Astrocyte of the cerebellum (primary cell): ENCODE measurements at places on chromosomes 12 and 14.

DNA sequence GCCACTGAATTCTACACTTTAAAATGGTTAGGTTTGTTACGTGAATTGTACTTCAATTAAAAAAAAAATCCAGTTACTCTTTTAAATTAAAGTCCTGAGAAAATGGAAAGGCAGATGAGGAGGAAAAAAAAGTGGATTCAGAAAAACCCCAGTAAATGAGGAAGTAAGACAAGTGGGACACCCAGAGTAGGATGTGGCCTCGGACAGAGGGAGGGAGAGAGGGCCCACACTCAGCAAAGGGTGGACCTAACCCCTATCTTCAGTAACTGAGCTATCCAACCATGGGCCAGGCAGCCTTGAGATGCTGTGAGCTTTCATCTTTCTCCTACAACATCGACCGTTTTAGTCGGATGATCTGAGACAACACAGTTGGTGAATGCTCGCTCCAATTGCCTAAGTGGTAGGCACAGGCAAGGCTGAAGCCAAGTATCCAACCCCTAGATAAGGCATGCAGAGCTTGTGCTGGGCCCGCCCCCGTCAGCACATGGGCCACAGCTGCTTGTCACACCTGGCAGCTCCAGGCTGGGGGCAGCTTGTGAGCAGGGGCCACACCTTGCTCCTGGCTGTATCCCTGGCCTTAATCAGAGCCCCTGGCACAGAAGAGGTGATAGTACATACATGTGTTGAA lies 142.1 kb downstream of the TTC7B start:
- no peak for DNase-seq

GRCh38 chr12:63706336-63706735 lies 38.0 kb upstream of the DPY19L2 start:
- no peak for DNase-seq

DNA sequence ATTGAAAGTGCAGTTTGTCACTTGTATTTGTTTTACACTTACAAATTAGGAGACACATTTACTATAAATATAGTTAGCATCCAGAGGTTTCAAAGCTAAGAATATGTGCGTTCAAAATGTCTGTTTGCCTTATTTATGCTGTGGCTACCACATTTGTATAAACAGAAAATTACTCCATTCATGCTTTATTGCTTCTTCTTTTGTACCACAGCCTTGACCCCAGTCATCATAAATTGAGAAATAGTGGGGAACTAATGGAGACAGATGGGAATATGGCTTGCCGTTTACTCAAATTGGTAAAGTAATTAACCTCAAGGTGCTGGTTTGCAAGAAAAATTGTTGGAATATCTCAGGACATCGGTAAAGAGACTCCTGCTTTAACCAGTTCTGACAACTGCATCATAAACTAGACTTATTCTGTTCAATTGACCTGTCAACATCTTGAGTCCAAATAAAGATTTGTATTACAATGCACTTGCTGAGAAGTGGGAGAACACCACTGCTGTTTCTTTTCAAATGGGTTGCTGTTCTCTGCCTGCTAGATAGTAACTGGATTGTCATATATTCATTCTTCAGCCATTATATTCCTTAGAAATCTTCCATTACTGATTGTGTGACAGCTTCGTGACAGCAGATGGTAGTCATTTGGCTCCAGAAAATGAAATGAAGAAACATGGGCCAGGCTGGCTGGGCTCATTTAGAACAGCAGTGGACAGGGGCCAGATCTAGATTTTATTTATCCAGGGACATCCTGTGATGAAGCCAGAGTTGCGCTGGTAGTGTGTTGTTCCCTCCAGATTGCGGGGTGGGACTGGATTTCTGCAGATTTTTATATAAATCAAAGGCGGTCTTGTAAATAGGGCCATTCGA lies 354.4 kb downstream of the EGLN3 start:
- DNase-seq, result no peak

GRCh38 chr12:66387117-66387516 lies 84.8 kb downstream of the HELB start:
- no peak for DNase-seq

GRCh38 chr14:35412272-35413056 lies 7.9 kb upstream of the NFKBIA start:
- no peak for DNase-seq

DNA sequence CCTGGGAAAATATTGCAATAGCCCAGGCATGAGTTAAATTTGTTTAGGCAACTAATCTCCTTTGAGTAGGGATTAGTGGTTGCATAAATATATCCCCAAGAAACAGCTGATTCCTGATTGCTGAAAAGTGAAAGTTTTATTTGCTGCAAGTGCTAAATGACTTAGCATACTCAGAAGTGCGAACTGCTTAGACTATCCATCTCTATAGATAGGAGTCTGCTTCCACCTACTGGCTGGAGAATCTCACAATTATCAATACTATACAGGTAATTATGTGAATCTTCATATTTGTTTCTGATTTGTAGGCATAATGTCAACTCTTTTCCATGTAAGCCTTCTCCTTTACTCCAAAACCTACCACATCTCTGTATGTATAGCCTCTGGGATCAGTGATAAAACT lies 12.0 kb upstream of the SLCO1B3 start:
- peak; percentile 23 for DNase-seq

GRCh38 chr12:98403385-98403784 lies 112.0 kb upstream of the TMPO start:
- no peak for DNase-seq

- DNase-seq, result no peak
These were observed 12.2 kb downstream of the CLMN start for GRCh38 chr14:95307402-95308041.

GRCh38 chr12:3228552-3228951 lies 151.4 kb downstream of the TSPAN9 start:
- no peak for DNase-seq

DNA sequence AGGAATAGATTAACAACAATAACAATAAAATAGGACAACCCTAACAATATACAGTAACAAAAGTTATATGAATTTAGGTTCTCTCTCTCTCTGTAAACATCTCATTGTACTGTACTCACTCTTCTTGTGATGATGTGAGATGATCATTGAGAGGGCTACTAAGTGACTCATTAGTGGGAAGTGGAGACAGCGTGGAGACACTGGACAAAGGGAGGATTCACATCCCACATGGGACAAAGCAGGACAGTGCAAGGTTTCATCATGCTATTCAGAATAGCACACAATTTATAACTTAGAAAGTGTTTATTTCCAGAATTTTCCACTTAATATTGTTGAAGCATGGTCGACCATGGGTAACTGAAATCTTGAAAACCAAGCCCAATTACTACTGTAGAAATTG lies 26.0 kb upstream of the SPATA7 start:
- no peak for DNase-seq

GRCh38 chr12:110426406-110426805 lies 22.9 kb upstream of the ANAPC7 start:
- DNase-seq, result no peak
